ENCODE measurements at places on chromosomes 2 and 18. TPM values are rescaled to one million over a fixed set of nuclear protein-coding genes. Genes with fewer than 3 reads are reported as not detected.

The ZAP70 gene
- polyA plus RNA-seq, result 219 TPM

GRCh38 chr2:159160954-159161353 is 125.5 kb downstream of the WDSUB1 start:
- DNase-seq, result no peak

The KIF3C gene
- polyA plus RNA-seq, result not detected

GRCh38 chr2:45993476-45993991 is 303.7 kb upstream of the EPAS1 start:
- peak; percentile 48 for DNase-seq

DNA sequence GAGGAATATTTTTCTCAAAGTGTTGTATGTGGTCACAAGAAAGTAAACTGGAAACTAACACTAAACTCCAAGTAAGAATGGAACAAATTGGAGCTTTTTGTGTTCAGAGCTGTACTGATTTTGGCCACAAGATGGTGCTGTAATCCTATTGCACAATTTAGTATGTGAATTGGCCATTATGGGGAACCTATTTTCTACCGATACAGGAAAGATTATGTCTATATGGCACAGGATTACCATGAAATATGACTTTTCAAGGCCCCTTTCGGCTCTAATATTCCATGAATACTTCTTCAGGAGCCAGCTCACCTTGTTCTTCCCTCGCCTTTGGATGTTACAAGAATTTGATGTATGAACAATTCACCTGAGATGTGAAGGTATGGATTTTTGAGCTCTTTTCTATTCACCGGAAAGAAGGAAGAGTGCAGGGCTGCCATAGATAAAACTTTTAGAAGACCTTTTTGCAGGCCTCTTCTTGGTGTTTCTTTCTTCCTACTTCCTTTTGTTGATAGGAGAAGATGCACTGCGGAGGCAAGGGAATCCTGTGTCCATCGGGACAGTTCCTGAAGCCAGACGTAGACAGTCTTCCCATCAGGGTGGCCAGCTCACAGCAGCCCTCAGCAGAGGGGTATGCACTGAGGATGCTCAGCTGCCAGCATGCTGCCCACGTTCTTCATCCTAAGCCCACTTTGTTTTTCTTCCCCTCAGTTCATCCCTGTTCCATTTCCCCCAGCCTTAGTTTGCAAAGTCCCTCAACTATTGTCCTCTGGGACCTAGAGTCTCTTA is 13.3 kb downstream of the MRPL44 start:
- DNase-seq, result peak; percentile 39

DNA sequence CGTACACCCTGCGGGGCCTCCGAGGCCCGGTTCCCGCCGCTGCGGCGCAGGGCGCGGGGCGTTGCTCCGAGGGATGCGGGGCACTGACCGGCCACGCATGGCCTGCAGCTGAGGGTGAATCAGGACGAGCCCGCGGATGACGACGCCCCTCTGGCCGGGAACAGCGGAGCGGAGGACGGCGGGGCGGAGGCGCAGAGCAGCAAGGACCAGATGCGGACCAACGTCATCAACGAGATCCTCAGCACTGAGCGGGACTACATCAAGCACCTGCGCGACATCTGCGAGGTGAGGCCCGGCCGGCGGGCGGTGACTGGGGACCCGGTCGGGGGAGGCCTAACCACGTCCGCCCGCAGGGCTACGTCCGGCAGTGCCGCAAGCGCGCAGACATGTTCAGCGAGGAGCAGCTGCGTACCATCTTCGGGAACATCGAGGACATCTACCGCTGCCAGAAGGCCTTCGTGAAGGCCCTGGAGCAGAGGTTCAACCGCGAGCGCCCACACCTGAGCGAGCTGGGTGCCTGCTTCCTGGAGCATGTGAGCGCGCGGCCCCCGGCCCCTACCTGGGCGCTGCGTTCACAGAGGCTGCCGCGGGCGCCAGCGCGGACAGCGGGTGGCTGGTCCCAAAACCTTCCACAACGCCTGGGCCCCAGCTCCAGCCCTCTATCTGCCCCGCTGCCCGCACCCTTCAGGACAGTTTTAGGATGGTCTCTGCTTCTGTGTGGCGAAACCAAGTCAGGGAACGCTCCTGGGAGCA is 53.2 kb downstream of the FAM168B start:
- peak; percentile 10 for DNase-seq

DNA sequence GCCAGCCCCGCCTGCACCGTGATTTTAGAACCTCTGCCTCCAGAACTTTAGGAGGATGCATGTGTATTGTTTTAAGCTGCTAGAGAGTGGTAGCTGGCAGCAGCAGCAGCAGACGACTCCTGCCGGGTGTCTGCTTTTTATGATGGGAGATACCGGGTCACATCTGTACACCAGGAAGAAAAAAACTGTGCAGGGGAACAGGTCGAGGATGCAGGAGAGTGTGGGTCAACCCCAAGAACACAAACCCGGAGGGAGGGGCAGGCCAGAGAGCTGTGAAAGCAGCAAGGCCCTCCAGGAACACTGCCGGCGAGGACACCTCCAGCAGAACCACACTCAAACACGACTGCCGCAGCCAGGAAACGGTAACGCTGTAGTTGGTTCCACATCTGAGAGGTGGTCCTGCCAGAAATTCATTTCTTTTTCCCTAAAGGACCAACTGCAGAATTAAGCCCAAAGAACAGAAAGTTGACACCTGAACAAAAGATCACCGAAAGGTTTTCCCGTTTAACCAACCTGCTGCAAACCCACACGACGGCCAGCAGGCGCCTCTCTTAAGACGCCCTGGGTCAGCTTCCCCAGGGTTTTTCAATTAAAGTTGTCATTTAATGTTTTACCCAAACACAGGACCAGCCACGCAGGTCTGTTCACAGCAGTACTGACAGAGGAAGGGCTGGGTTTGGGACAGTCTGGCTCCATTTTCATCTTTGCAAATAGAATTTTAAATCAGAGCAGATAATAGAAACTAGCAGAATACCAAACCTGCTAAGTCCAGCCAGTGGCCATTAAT is 60.5 kb downstream of the NDUFA10 start:
- DNase-seq, result no peak

DNA sequence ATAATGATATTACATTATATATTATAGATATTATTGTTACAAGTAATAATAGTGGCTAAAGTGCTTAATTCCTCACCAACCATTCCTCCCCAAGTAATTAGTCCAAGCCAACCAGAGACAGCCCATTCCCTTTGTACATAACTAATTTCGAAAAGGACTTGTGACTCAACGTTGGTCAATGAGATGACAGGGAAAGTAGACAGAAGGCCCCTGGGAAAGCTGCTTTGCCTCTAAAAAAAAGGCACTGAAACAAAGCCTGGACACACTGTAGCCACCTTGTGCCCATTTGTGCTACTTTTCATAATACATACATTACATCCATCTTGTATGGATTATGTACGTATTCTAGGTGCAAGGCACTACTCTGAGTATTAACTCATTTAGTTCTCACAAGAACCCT is 28.8 kb downstream of the COLEC12 start:
- DNase-seq, result no peak

DNA sequence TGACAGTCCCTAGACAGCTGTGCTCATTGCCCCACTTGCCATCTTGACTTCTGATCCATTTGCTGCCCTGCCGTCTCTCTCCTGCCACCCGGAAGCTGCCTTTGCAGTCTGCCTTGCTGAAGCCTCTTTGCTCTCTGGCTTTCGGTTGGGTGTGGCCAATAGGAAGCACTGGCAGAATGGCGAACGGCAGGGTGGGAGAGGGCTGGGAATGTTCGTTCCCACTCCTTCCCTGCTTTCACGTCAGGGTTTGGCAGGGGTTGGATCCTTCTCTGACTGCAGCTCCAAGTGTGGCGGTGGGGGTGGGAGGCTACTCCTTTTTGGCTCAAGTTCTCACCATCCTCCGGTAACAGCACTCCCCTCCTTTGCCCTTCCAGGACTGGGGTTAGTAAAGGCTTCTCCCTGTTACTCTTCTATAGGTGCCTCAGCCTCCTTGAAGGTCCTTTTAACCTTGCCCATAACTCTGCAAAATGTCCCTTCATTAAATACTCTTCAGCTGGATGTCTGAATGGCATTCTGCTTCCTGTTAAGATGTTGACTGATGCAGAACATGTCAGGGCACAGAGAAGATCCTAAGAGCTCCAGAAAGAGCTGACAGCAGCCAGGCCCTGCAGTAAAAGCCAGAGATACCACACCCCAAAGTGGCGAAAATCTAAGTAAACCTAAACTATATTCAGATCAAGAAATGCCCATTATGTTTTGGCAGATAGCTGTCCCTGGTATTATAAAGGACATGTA is 299.7 kb downstream of the CDCA7 start:
- no peak for DNase-seq

DNA sequence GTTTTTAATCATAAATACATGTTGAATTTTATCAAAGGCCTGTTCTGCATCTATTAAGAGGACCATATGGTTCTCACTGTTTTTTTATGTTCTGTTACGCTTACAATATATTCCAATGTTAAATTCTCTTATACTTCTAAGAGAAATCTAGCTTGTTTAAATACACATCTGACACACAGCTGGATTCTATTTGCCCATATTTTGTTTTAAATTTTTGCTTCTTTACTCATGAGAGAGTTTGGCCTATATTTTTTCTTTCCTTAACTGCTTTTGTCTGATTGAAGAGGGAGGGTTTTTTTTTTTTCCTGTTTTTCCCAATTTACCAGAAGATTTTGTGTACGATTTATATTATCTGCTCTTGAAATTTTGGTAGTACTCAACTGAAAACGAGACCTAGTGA is 34.9 kb downstream of the RNF144A start:
- no peak for DNase-seq

The BCL2L11 gene
- 2.0 TPM for polyA plus RNA-seq

- DNase-seq, result no peak
Measured at GRCh38 chr18:77439888-77440287, 190.2 kb downstream of the GALR1 start.

- DNase-seq, result no peak
Measured at GRCh38 chr2:69203166-69203985, 183.7 kb downstream of the GFPT1 start.

The MAB21L4 gene
- not detected for polyA plus RNA-seq

DNA sequence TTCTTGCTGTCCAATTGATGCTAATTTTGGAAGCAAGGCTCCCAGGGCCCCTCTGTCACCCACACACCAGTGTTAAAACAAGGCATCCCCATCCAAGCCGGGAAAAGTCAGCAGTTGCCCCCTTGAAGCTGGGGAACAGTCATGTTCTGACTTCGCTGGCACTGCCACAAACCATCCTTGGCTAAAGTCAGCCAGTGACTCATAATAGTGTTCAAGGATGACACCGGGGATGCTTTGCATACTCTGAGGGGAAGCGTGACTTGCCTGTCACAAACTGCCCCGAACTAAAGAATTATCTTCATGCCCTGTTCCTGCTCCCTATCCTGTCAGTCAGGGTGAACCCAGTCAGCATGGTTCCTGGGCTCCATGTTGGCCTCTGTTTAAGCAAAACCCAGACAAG is 37.0 kb downstream of the TGFA start:
- no peak for DNase-seq

The KHK gene
- polyA plus RNA-seq, result 8.4 TPM

DNA sequence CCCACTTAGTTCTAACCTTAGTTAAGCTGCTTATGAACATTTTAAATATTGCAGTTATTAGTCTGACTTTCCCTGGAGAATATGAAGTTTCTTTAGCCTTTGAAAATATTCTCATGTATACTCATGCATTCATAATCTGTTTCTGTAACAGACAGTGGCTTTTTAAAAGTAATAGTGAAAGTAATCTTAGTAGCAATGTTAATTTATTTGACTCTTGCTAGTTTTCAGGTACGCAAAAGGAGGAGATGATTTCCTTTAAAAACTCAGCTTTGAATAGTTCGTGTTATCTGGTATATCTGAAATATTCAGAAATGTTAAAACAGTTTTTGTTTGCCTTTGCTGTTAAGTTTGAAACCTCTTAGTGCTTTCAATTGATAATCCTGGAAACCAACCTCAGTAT is 3.8 kb downstream of the ANKRD12 start:
- DNase-seq, result no peak

DNA sequence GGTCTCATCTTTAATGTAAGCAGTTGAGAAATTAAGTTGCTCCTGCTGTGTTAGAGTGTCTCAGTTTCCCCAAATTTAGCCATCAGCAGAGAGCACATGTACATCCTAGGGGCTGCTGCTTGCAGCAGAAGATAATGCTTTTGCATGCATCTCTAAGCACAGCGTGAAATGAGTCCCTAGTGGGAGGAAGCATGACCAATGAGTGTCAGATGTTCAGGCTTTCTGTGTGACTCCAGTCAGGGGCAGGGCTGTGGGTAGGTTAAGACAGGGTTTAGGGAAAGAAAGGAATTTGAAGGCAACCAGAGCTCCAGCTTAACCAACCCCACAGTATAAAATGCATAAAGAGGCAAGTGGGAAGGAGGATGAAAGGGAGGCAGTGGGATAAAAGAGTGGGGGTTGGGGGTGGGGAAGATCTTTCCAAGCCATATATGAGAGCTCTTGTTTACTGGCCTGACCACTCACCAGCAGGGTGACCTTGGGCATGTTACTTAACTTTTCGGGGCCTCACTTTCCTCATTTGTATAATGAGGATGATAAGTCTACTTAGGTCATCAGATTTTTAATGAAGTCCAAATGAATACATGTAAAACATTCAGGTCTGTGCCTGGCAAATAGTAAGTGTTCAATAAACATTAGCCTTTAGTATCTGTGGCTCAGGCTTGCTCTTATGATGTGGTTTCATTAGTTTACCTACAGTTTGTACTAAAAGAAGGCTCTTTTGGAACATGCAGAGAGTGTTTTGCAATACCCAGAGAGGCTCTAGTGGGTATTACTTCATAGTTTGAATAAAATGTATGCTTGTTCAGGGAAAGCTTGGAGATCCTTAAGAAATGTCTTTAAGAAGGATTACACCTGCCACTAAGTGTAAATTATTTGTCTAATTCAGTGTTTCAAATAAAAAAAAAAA is 42.7 kb upstream of the PELI1 start:
- DNase-seq, result no peak

The NT5C1B gene
- polyA plus RNA-seq, result 0.21 TPM

DNA sequence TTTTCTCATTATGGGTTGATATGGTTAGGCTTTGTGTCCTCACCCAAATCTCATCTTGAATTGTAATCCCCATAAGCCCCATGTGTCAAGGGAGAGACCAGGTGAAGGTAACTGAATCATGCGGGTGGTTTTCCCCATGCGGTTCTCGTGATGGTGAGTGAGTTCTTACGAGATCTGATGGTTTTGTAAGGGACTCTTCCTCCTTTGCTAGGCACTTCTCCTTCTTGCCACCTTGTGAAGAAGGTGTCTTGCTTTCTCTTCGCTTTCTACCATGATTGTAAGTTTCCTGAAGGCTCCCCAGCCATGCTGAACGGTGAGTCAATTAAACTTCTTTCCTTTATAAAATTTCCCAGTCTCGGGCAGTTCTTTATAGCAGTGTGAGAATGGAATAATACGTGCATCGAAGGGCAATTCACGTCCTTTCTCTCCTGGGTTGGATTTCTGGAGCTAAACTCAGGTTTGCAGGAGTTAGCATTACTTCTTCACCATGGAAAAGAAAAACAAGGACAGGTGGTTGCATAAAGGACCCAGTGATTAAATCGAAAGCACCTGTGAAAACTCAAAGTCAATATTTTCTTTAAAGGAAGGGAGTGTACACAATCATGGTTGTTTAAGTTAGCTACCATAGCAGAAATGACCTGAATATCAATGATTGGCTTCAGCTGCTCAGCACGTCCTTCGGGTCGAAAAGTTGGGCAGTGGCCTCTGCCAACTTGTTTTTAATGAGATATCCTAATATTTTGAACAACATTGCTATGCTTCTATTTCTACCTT is 54.1 kb downstream of the CDC42EP3 start:
- no peak for DNase-seq

GRCh38 chr2:54652540-54652939 is 70.9 kb upstream of the EML6 start:
- no peak for DNase-seq

The HRH4 gene
- polyA plus RNA-seq, result not detected

GRCh38 chr2:21819454-21819853 is 695.7 kb downstream of the TDRD15 start:
- no peak for DNase-seq
